RKO (cell line): ENCODE measurements at places on chromosomes 4 and X.

DNA sequence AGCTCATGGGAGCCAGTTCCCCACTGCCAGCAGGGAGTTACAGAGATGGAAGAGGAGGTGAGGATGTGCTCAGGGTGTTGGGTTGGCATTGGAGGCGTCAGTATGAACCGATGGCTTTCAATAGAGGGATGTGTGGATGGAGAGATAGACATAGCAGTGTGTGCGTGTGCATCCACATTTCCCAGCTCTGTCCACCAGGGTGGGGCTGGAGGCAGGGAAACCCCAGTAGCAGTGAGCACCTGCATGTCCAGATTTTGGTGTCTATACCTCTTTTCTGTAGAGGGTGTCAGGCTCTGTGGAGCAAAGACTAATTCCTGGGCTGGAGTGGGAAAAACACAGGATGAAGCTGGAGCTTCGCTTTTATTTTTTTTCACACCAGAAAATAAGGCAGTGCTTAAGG is 37.2 kb upstream of the HGFAC start:
- DNase-seq: no peak

GRCh38 chrX:153394612-153395011 is 6.5 kb downstream of the PNMA6E start:
- DNase-seq: no peak

- DNase-seq: no peak
Measured at GRCh38 chrX:68180579-68180978, 252.7 kb downstream of the OPHN1 start.

DNA sequence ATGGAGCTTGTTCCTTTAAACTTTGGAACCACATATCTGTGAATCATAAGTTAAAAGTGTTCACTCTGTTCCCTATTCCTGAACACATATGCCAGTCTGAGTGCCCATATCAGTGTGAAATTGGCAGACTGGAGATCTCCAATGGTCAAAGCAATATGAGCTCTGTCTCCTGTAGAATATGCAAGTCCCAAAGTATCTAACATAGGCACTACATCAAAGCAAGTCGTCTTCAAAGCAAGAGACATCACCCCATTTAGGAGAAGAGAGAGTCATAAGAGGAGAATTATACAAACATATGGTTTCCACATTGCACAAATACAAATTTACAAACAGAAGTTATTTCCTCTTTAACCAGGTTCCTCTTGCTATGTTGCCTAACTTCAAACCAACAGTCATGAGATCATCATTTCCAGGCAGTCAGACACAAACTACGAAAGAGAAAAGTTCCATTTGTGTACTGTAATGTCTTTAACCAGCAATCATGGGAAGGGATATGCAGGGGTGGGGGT is 9.9 kb upstream of the GK start:
- no peak for DNase-seq

- DNase-seq: no peak
Measured at GRCh38 chr4:176546975-176547374, 227.2 kb downstream of the SPCS3 start.

DNA sequence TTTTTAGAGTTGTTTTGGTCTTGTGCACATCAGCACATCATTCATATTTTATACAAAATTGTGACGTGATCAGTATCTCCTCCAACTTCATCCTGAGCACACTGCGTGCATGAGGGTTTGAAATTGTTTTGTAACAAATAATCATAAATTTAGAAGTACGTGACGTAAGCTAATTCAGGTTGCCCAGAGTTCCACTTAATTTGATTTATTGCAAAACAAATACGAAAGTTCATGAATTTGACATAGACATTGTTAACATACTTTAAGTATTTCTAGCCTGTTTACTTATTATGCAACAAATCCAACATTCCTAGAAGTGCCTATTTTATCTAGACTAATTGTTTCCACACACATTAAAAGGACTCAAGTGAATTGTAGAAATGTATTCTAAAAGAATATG is 48.3 kb downstream of the MAP7D3 start:
- no peak for DNase-seq

DNA sequence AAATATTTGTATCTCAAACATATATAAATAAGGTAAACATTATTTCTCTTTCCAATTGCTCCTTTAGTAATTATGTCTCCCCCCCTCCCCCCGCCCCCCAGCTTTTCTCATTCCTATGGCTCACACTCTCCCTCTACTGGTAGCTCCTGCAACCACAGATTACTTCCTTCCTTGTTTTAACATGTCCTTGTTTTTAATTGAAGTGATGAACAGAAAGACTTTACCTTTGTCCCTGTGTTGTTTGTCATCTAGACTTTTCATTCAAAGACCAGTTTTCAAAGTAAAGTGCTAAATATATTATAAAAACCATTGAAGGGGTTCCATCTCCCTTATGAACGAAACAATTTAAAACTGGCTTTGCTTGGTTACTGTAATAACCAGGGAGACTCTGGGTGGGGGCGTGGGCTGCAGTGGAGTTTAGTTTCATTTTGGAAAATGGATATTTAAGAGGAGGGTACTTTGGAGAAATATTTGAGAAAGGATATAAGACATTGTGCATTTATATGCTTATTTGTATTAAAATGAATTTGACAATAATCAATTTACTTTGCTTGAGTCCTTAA is 352.9 kb downstream of the RAPGEF2 start:
- peak; percentile 61 for DNase-seq

DNA sequence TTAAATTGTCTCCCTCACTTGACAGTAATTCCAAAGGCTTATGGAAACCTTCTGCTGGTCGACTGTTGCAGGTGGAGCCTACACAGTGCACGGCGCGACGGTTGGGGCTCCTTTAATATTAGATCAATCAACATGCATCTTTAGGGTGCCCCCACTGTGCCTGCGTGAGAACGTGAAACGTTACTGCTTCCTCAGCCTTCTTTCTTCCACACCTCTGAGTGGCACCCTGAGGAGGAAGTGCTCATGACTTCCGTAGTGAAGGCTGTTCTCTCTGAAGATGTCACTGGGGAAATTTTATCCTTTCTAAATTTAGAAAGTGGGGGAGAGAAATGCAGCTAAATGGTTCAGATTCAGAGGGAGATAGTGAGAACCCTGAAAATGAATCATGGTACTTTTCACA is 184.0 kb upstream of the ZFP42 start:
- DNase-seq: no peak

- peak; percentile 49 for DNase-seq
Measured at GRCh38 chrX:24149351-24150050, at the start of gene ZFX. Gene ZFX, plus strand, starts transcription at chrX:24149729. Its CDS starts 23,014 bp downstream, at chrX:24172743.
